ENCODE measurements at places on chromosomes 1 and 21. TPM values are rescaled to one million over a fixed set of nuclear protein-coding genes. Genes with fewer than 3 reads are reported as not detected.

ADGRL4 gene
- total RNA-seq, result 3.1 TPM

CCSAP gene
- total RNA-seq, result 286 TPM

PCAT6 gene
- not detected for total RNA-seq

FAM167B gene
- total RNA-seq, result 2.0 TPM

MAP10 gene
- total RNA-seq, result 9.0 TPM

ZNF281 gene
- total RNA-seq, result 52.4 TPM

LCE2B gene
- total RNA-seq, result not detected

LIPI gene
- total RNA-seq, result not detected

FCN3 gene
- not detected for total RNA-seq

RUNX1 gene
- 2.0 TPM for total RNA-seq

OR6K2 gene
- total RNA-seq, result not detected

UHMK1 gene
- total RNA-seq, result 48.4 TPM

PRPF38A gene
- total RNA-seq, result 19.5 TPM

MYBPH gene
- total RNA-seq, result not detected

ATAD3B gene
- 11.7 TPM for total RNA-seq

TFF3 gene
- total RNA-seq, result not detected

HMGB4 gene
- total RNA-seq, result not detected

G0S2 gene
- total RNA-seq, result 2.3 TPM

TSSK3 gene
- not detected for total RNA-seq

TXNDC12 gene
- total RNA-seq, result 15.3 TPM

SPOCD1 gene
- total RNA-seq, result not detected

CYP4Z1 gene
- total RNA-seq, result 0.47 TPM

KCNA2 gene
- 7.0 TPM for total RNA-seq

MYOG gene
- total RNA-seq, result not detected

GBP1 gene
- 1.9 TPM for total RNA-seq

DTL gene
- total RNA-seq, result 2.7 TPM

ZMYND12 gene
- not detected for total RNA-seq

UBL4B gene
- not detected for total RNA-seq

CD5L gene
- total RNA-seq, result 1.2 TPM

ACKR1 gene
- 0.62 TPM for total RNA-seq

KLHDC7A gene
- total RNA-seq, result 0.16 TPM

HES5 gene
- 25.4 TPM for total RNA-seq

DMRTA2 gene
- total RNA-seq, result 5.8 TPM

MROH9 gene
- not detected for total RNA-seq

AUNIP gene
- 1.7 TPM for total RNA-seq

PTGFR gene
- 3.0 TPM for total RNA-seq
